ENCODE measurements at places on chromosomes 4 and X.

GRCh38 chrX:117701050-117701449 is 415.6 kb downstream of the KLHL13 start:
- DNase-seq, result no peak

DNA sequence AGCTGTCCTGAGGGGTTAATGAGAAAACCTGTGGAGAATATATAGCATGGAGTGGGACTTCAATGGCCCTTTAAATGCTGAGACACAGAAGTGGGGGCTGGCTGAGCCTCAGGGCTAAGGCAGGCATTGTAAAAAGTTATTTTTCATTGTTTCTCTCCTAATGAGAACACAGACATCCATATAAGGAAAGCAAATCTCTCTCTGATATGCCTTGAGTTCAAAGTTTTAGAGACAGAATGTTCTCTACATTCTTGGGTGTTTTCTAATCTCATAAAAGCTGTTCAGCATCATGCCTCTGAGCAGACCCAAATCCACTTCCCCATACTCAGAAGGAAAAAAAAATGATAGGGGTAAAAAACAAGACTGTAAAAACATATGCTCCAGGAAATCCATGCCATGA is 16.8 kb upstream of the RAB40A start:
- no peak for DNase-seq

- DNase-seq, result no peak
Observed at GRCh38 chr4:87425711-87426110, 3.3 kb downstream of the NUDT9 start.

- no peak for DNase-seq
Observed at GRCh38 chr4:3744901-3745300, 21.3 kb upstream of the ADRA2C start.

DNA sequence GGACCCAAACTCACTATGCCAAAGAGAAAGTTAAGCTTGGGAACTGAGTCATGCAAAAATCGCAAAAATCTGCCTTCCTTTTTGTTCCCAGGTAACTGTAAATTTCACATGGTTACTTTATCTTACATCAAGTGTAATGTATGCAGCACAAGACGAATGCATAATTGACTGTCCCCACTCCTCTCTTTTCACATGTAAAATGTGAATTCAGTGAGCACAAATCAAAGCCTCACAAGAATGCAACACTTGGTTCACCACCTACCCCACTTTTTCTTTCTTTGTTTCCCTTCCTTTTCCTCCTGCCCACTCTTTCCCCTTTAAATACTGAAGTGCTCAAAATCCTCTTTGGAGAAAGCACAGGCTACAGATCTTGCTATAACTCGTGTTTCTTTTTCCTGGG is 53.2 kb downstream of the MAGED4B start:
- no peak for DNase-seq

GRCh38 chr4:4541040-4541631 is 712 bp downstream of the STX18 start:
- DNase-seq, result no peak

DNA sequence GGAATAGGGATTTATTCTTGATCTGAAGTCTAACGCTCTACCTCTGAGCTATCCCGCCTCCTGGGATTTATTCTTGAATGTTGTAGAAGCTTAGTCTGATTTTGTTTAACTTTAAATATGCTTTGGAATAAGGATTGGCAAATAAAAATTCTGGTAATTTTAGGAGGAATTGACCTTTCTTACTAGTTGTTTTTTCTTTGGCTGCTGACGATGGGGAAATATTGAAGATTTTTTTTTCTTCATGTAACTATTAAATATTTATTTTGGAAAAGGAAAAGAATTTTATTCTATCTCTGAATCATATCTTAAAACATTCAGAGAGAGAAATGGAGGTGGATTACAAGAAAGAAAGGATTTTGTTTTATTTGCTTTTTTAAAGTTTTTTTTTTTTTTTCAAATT is 122.9 kb downstream of the PDLIM5 start:
- DNase-seq, result no peak

All from stimulated activated CD4-positive, alpha-beta T cell treated with anti-CD3 and anti-CD28 coated beads, TNF-alpha, amount 100 ng/mL, for 24 hours (primary cell).